ENCODE measurements at places on chromosomes 4 and X. TPM values are rescaled to one million over a fixed set of nuclear protein-coding genes. Genes with fewer than 3 reads are reported as not detected.

DNA sequence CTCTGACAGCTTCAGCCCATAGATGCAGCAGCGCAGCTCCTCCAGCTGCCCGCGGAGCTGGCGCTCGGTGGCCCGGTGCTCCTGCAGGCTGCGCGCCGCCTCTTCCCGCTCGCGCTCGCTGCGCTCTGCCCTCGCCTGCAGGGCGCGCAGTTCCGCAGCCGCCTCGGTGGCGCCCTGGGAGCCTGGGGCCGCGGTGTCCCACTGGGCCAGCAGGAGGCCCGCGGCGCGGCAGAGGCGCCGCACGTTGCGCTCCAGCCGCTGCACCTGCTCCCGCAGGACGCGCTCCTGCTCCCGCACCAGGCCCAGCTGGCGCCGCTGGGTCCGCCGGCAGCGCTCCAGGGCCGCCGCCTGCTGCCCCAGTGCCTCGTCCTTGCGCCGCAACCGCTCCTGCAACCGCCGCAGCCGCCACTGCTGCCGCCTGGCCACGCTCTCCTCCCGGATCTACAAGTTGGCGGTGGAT, 10.1 kb downstream of the C4orf50 start:
- H3K27me3 ChIP-seq: peaks cover 68% of the 10 kb centered on the region
- H3K4me3 ChIP-seq: no peak overlapping the region
- H3K36me3 ChIP-seq: no peaks in the 10 kb centered on the region
- H3K4me1 ChIP-seq: no peaks in the 10 kb centered on the region

- H3K4me3 ChIP-seq: no peak overlapping the region
- no peak overlapping the region for H3K27ac ChIP-seq
- no peak for DNase-seq
- peaks cover 3% of the 10 kb centered on the region for H3K4me1 ChIP-seq
- peaks cover 1% of the 10 kb centered on the region for H3K27me3 ChIP-seq
- H3K36me3 ChIP-seq: no peaks in the 10 kb centered on the region
Observed at GRCh38 chr4:54902976-54903375, 222.4 kb downstream of the KDR start.

GRCh38 chr4:82934441-82934840, 33.9 kb downstream of the THAP9 start:
- no peak overlapping the region for H3K27ac ChIP-seq
- H3K4me1 ChIP-seq: no peaks in the 10 kb centered on the region
- no peak overlapping the region for H3K4me3 ChIP-seq
- no peak for DNase-seq
- peaks cover 26% of the 10 kb centered on the region for H3K36me3 ChIP-seq
- no peaks in the 10 kb centered on the region for H3K27me3 ChIP-seq

Gene RPA4
- 1.2 TPM for total RNA-seq

Gene IRF2
- 15.8 TPM for total RNA-seq

- H3K27ac ChIP-seq: no peak overlapping the region
- no peaks in the 10 kb centered on the region for H3K27me3 ChIP-seq
- no peak for DNase-seq
Observed at GRCh38 chr4:128538111-128538882, 250.7 kb upstream of the PGRMC2 start.

Data from mesothelial cell of epicardium (in vitro differentiated cells).